Activated T-cell treated with anti-CD3 and anti-CD28 coated beads, Interleukin-2, amount 50 U/mL, for 72 hours (primary cell): ENCODE measurements at places on chromosomes 1 and 21.

DNA sequence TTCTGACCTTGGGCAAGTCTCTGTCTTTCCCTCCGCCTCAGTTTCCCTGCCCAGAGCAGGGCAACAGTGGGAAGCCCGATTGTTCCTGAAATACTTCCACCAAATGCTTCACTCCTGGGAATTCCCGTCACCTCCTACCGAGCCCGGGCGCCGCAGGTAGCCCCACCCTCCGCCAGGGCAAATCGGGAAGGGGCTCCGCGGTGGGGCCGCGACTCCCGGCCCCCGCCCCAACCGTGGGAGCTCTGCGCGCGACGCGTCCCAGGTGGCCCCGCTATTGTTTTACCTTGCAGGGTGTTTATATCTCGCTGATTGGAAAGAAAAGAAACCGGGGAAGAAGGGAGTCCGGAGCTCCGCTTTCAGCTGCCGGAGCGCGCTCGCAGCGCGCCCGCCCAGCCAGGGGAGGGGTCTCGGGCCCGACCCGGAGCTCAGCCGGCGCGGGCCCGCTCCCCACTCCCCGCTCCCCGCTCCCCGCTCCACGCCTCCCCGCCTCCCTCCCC, 407 bp downstream of the IGSF3 start:
- no peak for DNase-seq

DNA sequence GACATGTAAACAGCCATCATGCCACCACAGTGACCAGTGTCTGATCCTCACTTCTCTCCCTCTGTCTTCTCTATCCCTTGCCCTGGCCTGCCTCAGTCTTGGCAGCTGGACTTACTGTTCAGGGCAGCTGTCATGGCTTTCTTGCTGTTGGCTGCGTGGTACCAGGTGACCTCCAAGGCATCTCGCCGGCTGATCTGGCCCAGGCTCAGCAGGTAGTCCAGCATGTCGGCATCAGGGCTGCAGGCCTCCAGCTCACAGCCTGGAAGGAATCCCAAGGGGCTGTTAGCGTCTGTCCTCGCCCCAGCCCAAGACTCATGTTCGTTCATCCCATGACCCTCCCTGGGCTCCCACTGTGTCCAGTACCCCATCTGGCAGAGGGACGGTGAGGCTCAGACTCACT, 3.6 kb downstream of the FAM151A start:
- no peak for DNase-seq

GRCh38 chr1:220828179-220828490, 41.4 kb downstream of the MTARC1 start:
- DNase-seq = no peak

DNA sequence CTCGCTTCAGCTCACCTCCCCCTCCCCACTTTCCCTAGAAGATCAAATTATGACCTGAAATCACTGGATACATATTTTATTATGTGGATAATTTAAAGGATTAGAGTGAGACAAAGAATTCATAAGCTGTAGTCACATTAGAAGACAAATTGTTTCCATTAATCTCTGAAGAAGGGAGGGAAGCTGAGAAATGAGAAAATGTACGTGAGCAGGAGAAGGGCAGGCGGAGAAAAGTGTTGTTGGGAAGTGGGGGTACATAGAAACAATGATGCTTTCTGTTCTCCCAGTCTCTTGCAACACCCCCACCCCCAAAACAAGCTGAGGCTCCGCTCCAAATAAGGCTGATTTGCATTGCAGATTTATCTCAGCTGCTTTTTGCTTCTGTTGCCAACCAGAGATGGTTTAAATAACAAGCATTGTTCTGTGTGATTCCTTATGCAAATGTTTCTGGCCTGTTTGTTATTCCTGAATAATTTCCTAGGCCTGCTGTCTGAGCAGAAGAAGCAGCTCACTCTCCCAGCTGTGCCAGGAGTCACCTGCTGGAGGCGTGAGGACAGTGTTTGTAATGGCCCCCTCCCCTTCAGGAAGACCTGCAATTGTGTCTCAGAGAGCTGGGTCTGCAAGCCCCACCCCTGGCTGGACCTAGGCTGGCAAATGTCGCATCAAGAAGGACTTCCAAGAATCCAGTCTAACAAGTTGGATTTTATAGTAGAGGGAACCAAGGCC, 121.8 kb upstream of the TNR start:
- DNase-seq = no peak

- no peak for DNase-seq
Observed at GRCh38 chr1:17559615-17560419, 20.3 kb downstream of the ARHGEF10L start.

DNA sequence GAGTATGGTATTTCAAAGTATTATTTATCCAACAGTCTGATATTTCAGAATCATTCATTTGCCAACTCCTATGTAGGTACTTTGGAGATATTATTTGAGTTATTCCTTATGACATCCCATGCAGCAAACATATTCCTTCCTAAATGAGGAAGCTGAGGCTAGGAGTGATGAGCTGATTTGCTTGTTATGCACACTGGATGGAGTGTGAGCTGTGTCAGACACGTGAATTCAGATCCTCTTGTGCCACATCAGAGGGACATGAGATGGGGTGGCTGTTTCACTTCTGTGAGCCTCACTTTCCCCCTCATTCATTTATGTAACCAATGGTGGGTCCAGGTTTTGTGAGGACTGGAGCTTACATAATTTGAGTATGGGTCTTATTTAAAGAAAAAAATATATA, 215.9 kb downstream of the DISC1 start:
- no peak for DNase-seq

DNA sequence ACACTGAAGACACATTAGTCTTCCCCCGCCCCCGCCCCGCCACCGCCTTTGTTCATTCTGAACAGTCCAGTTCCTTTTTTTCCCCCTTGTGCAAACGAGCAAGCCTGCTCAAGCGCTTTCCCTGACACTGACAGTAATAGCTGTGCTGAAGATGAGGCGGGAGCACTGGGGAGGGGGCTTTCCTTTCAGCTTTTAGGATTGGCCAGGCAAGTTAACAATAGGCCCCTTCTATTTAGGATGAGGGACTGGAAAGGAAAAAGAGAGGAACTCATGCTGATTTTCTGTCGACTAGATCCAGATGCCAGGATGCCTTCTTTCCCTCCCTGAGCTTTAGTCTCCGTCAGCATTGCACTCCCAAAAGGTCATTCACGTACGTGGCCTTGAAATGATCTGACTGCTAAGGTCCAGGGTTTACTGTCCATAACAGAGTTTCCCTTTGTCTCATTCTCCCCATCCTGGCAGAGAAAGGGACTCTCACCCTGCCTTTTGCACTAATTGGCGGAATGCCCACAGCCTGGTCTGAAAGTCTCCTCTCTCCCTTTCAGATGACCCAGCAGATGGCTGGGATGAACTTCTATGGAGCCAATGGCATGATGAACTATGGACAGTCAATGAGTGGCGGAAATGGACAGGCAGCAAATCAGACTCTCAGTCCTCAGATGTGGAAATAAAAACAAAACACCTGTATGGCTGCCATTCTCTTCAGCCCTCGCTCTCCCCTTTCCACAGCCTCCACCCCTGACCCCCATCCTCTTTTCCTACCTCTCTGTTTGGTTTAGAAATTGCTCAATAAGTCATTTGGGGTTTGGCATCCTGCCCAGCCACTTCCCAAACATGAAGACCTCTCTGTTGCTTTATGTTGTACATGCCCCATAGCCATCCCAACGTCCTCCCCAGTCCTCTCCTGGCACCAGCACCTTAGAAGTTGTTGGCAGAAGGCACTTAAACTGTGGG, 28.6 kb upstream of the ZFP69B start:
- no peak for DNase-seq

- no peak for DNase-seq
Observed at GRCh38 chr1:211724687-211725196, 49.3 kb upstream of the NEK2 start.

DNA sequence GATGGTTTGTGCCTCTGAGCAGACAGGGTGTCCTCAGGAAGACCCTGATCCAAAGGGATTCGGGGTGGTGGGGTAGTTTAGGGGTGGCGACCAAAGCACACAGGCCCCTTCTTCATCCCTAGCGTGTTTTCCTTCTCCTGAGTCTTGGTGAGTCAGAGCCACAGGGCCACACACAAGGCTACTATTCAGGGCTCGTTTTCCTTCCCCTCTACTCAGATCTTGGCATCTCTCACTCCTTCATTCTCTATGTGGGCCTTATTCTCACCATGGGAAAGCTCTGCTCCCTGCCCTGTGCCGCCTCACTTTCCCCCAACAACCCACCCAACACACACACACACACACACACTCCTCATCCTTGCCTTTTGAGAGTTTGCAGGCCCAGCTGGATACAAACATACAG, 43.6 kb upstream of the WNT2B start:
- DNase-seq = no peak

DNA sequence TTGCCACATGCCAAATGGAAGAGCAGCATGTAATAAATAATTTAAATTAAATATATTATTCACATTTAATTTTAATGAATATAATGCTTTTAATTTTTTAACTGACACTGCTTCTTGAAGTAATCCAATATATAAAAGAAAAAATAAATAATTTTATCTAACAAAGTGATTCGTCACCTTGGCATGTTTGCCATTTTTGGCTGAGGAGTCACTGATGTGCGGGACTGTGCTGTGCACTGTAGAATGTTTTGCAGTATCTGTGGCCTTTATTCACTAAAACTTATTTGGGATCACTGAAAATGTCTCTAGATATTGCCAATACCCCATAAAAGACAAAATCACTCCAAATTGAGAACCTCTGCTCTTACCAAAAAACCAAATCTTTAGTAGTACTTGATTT, 807.8 kb downstream of the BRINP3 start:
- DNase-seq = no peak

DNA sequence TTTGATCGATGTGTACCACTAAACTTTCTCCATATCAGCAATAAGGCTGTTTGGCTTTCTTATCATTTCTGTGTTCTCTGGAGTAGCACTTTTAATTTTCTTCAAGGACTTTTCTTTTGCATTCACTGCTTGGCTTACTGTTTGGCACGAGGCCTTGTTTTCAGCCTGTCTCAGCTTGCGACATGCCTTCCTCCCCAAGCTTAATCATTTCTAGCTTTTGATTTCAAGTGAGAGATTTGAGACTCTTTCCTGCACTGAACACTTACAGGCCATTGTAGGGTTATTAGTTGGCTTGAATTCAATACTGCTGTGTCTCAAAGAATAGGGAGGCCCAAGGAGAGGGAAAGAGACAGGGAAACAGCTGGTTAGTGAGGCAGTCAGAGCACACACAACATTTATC, 120.6 kb upstream of the KCND3 start:
- no peak for DNase-seq

- no peak for DNase-seq
Observed at GRCh38 chr1:22329148-22329515, 122.5 kb upstream of the ZBTB40 start.

- DNase-seq = no peak
Observed at GRCh38 chr1:183808296-183809027, 3.5 kb downstream of the RGL1 start.

DNA sequence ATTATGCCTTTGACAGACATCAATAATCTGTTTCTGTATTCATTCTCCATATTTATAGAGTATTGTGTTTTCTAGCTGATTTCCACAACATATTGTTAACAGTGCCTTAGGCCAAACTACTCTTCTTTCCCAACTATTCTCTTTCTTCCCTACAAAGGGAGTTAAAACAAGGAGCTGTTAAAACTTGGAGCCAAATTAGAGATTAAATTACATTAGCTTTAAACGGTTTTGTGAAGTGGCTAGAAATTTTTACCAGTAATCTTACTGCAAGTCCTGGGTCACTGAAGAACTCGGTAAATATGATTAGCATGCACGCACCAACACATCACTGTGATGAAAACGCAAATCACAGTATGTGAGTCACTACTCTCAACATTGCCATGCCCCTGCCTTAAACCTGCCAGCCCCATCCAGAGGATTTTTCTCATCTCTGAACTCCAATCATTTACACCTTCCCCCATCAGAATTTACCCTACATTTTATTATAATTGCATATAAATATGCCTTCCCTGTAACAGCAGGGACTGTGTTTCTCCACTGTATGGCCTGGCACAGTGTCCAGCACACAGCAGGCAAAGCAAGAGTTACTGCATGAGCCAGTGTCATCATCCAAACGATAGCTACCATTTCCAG, 1.5 kb upstream of the PRDX6 start:
- peak; percentile 49 for DNase-seq

- no peak for DNase-seq
Observed at GRCh38 chr1:40161888-40162397, 756 bp downstream of the RLF start.

DNA sequence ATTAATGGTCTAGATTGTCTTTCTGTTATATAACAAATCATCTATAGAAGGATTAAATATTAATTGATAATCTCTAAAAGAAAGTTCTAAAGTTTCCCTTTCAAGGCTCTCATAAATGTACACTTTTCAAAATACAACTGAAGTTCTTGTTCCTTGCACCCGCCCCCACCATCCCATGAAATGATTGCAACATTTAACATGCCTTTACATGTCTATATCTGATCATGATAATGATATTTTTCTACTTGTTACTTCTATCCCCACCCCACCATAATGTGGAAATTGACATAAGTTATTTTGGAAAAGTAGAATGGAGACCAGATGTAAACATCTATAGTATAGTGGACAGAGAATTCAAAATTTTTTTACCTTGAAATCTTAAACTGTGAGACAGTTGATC, 186.6 kb downstream of the NTNG1 start:
- DNase-seq = no peak

DNA sequence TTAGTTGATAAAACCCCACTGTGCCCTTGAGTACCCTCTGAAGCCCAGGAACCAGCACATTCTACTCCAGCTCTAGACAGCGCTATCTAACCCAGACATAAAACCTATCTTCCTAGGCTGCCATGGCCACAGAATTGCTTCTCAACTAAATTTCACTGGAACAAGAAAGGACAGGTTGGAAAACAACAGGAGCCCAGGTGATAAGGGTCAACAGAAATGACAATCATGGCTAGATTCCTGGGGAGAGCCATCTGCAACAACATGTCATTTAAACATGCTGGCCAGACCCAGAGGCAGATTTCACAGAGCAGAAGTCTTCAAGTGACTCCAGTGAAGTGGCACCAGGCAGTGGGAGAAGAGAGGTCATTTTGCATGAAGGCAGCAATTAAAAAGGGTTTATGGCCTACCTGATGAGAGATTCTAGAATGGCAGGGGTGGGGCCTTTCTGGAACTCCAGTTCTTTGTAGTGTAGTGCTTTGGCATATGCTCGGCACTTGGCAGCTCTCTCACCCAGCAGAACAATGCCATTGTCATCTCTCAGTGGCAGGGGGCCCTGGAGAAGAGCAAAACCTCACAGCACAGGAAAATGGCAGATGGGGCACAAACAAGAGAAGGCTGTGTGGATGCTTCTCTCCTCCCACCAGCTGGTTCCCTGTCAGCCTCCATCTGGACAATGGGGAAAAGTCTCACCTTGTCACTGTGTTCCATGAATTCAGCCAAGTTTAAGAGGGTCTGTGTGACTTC, 9.9 kb downstream of the ANGPTL7 start:
- no peak for DNase-seq

GRCh38 chr1:199909137-199909536, 118.4 kb upstream of the NR5A2 start:
- DNase-seq = no peak
